H9 (cell line): ENCODE measurements at places on chromosomes 5 and 9.

DNA sequence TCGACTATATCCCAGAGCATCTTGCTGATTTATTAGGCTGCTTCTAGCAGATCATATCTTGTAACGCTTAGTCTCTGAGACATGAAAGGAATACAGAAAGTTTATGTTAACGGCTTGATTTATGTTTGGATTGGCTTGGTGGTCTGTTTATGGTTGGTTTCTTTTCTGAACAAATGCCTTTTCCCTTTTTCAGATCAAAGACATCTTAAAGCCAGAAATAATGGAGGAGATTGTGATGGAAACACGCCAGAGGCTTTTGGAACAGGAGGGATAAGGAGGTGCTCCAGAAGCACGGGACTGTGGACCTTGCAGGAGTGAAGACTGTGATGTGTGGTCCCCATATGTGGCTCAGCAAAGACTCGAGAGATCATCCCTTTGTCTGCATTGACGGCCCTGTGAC, 9.9 kb downstream of the EXOSC2 start:
- no peak for DNase-seq

GRCh38 chr9:119968836-119969707, 599.8 kb upstream of the BRINP1 start:
- peak; percentile 84 for DNase-seq

DNA sequence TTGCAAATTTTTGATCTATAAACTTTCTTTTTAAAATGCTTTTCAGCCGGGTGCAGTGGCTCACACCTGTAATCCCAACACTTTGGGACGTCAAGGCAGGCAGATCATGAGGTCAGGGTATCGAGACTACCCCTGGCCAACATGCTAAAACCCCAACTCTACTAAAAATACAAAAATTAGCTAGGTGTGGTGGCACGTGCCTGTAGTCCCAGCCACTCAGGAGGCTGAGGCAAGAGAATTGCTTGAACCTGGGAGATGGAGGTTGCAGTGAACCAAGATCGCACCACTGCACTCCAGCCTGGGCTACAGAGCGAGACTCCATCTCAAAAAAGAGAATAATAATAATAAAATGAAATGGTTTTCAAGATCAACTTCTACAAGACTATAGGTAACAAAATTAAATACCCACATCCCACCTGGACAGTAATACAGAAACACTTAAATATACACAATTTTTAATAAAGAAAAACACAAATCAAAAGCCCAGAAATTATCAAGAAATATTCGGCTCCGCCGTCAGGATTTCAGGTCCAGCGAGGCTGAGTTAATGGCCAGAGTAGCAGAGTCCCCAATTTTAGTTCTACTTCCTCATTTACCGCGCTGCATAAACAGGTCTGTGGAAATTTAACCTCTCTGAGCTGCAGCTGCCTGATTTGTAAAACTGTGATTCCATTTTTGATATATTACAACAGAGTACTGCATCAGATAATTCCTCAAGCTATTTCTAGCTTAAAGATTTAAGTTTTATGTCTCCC, 4.0 kb downstream of the TUT7 start:
- DNase-seq, result no peak

DNA sequence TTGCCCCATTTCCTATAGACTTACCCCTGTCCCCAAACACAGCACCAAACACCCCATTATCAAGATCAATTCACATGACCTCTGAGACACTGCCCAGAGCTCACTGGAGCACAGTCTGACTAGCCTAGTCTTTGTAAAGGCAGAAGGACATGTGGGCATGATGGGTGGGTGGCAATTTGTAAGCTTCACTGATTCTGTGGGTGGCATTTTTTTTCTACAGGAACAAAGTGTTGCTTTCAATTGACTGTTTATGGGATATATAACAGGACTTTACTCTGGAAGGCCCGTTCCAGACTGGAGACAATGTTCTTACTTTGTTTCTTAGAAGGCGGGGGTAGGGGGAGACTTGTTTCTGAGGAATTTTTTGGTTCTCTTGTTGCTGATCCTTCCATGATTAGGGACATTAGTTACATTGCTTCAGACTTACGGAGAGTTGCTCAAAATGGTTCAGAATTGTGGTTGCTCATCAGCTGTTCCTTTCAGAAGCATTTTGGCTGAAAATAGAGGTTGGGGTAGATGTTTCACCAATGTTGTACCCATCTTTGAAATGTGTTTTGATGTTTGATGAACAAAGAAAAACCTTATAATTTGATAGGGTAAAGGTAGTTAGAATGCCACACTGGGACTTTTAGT, 20.2 kb downstream of the NNT start:
- no peak for DNase-seq

DNA sequence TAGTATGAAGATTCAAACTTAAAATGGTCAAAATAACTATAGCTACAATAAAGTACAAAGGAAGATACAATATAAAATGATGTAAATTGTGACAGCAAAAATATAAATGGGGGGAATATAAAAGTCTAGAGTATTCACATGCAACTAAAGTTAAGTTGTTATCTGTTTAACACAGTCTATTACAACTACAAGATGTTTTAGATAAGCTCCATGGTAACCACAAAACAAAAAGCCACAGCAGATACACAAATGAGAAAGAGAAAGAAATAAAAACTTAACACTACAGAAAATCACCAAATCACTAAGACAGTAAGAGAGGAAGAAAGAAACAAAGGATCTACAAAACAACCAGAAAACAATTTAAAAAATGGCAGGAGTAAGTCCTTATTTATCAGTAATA, 17.0 kb upstream of the SH3TC2 start:
- DNase-seq, result no peak

DNA sequence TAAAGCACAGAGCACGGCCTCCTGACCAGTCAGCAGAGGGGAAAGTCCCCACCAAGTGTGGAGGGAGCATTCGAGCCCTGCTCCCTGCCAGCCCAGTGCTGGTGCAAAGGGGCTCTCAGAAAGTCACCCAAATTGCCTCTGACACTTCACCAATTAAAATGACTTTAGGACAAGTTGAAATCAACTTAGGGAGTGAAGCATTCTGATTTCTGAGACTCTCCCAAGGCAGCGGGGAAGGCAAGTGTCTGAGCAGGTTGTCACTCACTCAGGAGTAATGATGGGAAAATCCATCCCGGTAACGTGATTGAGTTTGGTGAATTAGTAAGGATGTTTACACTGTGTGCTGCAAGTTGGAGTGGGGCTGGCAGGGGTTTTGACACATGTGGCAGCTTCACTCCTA, 73.7 kb downstream of the PCDH1 start:
- DNase-seq, result no peak

DNA sequence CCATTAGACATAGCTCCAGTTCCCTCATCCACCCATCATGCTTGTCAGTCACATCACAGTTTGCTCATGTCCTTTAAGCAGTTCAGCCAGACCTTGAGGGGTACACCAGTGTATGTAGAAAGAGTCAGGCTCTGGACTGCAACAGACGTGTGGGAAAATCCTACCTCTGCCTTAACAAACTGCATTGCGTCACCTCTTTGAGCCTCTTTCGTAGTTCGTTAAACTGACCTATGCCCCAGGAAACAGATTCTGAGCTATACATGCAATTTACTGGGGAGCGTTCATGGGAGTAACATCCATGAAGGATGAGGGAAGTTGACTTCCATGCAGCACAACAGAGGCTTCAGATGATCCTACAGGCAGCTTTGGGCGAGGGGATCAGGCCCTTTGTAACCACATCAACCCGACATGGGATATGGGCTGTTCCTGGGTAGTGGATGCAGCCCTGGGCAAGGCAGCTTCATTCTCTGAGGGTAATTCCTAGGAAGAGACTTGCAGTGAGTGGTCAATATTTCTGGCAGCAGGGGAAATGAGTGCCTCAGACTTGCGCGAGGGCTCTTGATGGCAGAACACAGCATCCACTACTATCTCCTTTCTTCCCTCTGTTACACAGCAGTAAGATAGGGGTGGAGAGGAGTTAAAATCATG, 4.3 kb downstream of the SPINK4 start:
- no peak for DNase-seq

DNA sequence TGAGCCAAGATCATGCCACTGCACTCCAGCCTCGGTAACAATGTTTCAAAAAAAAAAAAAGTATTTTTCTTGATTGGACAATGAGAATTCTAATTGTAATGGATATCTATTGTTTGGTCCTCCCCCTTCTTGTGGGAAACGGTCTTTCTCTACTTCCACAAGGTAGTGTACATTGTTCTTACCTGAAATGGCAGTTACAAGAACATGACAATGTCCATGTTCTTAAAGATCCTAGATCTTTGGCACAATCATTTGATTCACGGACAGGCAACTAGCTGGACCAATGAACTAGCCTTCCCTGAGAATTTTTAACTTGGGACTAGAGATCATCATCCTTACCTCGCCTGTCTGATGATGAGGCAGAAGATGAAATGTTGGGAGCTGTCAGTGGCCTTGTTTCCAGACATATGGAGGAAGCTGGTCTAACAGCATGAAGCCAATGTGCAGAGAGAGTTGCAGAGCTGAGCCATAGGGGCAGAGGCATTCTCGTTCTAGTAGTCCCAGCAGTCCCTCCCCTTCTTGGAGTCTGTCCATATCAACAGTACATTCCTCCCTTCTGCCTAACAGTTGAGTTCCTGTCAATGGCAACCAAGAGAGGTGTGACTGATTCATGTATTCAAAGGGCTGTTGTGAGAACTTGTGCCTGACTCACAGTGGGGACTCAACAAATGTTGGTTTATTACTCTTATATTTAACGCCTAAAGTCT, 2.1 kb upstream of the MARCHF6 start:
- DNase-seq, result no peak

GRCh38 chr5:109316634-109317033, 93.1 kb downstream of the PJA2 start:
- no peak for DNase-seq

DNA sequence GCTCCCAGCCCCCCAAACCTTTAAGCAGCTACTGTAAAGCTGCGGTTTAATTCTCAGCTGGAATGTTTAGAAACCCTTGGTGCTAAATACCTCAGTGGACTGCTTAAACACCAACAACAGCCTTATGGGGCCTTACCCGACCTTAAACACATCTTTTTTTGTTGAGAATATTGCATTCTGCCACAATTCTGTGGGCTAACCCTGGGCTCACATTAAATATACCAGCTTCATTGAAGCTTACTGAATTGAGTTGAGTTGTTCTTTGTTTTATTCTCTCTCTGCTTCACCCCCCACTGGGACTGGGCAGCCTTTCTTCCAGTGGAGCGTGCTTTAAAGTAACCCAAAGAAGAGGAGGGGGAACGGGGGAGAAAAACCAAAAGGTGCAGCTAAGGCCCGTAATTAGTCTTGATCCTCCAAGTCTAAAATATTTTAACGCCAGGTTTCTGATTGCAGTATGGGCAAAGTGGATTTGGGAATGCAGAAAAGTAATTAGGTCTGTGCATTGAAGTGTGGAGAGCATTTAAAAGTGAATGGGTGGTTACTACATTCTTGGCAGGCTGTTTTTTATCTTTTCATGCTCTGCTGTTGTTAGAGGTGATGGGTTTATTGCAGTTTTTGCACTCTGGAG, 281.2 kb downstream of the NR2F1-AS1 start:
- peak; percentile 39 for DNase-seq

GRCh38 chr9:99973455-99973854, 67.0 kb downstream of the STX17 start:
- no peak for DNase-seq

GRCh38 chr5:4873652-4874051, 266.5 kb upstream of the ADAMTS16 start:
- no peak for DNase-seq

- DNase-seq, result no peak
Observed at GRCh38 chr9:125910286-125910685, 163.1 kb downstream of the PBX3 start.

GRCh38 chr5:55344392-55344992, 36.7 kb downstream of the MTREX start:
- DNase-seq, result peak; percentile 38

DNA sequence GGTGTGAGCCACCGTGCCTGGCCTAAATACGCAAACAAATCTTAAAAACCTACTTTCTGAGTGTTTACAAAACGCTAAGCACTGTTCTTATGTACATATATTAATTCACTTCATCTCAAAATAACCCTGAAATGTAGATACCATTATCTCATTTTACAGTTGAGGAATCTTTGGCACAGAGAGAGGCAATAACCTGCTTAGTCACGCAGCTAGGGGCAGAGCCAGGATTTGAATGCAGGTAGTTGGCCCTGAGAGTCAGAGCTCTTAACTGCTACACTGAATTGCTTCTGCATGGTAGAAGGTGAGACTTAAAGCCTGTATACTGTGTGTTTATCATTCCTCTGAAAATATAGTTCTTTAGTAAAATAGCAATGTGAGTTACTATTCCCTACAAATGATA, 21.9 kb downstream of the ARHGEF37 start:
- DNase-seq, result no peak

DNA sequence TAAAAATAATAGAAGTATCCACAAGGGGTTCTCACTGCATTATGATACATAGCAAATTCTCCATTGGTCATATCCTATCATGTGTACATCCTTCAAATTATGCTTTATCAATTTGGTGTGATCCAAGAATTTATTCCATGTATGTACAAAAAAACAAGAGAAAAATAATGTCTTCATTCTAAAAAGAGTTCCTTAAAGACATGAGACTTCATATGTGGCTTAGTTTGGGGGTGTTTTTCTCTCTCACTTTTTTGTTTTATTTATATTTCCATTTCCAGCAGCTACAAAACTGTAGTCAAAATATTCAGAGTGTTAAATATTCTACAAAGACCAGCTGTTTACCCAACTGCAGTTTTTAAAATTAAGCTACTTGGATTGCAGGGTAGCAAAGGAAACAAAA, 972.0 kb downstream of the DTWD2 start:
- DNase-seq, result no peak

- no peak for DNase-seq
Observed at GRCh38 chr5:73380041-73380440, 68.5 kb downstream of the FOXD1 start.

DNA sequence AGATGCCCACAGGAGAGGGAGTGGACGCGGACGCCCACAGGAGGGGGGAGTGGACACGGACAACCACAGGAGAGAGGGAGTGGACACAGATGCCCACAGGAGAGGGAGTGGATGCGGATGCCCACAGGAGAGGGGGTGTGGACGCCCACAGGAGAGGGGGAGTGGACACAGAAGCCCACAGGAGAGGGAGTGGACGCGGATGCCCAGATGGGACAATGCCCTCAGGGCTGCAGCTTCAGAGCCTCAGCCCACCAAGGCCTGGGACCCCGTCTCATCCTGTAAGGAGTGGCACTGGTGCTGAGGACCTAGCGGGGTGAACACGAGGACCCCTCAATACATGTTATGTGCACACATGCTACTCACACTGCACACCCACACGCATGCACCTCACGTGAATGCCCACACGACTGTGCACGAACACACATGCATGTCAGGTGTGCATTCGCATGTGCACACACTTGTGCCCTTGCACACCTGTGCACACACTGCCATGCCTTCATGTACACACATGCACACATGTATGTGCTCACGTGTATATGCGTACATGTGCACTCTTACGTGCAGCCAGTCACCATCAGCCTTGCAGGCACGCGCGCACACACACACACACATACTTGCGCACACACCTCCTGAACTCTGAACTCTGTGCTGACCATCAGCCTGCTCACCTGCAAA, 34.8 kb downstream of the SLC6A18 start:
- DNase-seq, result no peak

- no peak for DNase-seq
Observed at GRCh38 chr5:20266066-20266465, 278.1 kb upstream of the CDH18 start.
